Erythroblast (primary cell): ENCODE measurements at places on chromosomes 7 and 10.

- no peak for DNase-seq
These were observed 33.7 kb downstream of the AP5Z1 start for GRCh38 chr7:4809091-4809591.

DNA sequence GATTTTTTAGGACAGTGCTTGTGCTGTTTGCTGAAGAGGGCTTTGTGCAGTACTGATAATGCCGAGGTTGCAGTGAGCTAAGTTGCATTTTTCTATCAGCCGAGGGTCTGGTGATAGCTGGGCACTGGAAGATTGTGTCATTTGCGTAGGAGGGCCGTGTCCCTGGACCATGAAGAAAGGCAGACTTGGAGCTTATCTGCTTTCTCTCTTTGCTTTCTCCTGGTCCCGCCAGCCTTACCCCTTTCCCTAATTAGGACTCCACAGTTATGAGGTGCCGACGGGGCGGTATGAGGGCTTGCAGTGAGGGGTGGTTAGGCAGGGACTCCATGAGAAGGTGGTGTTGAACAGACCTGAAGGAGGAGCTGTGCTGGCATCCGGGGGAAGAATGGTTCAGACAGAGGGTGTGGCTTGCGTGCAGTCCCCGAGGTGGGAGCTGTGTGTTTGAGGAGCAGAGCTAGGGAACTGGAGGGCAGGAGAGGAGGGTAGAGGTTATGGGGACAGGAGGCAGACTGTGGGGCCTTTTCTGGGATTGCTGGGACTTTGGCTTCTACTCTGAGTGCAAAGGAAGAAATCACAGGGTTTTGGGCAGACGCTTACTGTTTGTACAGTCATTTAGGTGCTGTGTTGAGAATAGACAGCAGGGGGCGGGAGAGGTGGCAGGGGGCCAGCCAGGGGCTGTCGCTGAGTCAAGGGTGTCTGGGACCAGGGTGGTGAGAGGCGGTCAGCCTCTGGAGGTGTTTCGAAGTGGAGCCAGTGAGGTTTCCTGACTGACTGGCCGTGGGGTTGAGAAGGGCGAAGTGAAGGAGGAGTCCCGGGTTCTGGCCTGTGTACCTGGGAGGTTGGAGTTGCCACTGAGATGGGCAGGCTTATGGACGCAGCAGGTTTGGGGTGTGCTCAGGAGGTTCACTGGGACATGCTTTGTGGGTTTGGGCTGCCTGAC, 43.4 kb downstream of the PRF1 start:
- DNase-seq: peak; percentile 49

DNA sequence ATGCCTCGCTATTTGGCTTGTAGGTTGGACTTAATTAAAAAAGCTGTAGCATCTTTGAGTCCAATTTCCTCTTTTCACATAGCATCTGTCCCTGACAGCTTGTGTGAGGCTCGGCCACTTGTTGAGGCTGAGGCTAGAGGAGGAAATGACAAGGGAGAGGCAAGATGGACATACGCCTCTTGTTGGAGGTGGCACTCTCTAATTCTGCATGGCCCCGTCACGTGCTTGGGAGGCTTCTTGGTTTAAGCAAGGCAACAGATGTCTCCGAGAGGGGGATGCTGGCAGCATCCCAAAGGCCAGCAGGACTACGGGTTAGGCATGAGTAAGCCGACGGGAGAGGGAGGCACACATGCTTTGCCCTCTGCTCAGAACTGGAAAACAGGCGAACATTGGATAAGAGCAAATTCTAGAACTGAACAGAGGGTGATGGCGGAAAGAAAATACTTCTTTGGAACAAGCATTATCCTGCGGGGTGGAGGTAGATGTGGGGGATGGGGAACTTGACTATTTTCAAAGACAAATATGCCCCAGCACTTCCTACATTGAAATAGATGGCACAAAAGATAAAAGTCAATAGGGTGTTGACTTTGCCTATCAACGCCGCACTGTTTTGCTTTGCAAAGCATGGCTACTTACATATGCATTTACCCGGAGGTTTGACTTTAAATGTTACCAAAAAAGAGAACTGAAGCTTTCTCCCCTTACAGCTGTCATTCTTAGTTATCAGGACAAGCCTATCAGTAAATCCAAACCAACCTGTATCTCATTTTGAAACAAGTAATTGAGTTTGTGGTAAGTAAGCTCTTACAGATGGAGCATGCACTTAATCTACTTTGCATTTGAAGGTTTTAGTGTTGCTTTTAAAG, 94.8 kb downstream of the CHN2 start:
- DNase-seq: no peak

GRCh38 chr7:55020466-55020871, 1.7 kb downstream of the EGFR start:
- no peak for DNase-seq

DNA sequence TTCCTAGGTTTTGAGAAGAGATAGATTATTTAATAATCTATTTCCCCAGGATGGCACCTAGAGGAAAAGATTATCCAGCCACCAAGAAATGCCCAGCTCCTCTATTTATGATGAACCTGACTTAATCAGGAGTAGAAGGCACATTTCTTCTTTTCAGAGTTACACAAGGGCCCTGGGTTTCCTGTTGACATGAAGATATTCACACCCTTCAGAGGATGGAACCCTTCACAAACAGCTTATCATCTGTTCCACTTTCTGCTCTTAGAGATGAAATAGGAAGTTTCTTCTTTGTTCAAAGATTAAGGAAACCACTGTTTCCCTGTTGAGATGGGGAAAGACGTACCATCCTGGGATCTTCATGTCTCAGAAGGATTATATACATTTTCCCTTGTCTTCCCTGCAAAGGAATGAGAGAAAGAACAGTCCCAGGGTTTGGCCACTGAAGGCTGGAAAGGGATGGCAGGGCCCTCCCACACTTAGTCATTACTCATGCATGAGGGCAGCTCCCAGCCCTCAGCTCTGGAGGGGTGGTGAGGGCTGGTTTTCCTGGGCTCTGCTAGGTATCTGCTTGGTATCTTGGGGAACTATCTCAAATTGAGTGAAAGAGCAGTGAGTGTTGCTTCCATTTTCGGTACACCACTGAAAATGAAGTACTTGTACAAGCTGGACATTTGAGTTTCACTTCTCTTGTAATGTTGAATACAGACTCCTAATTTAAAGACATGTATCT, 64.0 kb downstream of the MTPAP start:
- no peak for DNase-seq

DNA sequence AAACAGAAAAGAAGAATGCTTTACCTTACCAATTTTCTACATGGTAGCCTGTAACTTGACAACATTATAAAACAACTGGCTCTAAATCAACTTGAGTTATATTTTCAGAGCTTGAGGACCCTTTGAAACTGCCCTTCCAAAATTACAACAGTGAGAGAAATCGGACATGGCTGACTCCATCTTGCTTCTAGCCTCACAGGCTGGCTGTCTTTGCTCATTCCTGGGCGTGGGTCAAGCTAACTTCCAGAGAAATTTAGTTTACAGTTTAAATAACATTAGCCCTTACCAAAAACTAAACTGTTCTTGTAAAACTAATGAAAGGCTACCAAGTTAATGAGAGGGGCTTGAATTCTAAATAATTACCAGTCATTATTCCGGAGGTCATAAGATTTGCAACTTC, 183.4 kb downstream of the AKR1D1 start:
- no peak for DNase-seq

DNA sequence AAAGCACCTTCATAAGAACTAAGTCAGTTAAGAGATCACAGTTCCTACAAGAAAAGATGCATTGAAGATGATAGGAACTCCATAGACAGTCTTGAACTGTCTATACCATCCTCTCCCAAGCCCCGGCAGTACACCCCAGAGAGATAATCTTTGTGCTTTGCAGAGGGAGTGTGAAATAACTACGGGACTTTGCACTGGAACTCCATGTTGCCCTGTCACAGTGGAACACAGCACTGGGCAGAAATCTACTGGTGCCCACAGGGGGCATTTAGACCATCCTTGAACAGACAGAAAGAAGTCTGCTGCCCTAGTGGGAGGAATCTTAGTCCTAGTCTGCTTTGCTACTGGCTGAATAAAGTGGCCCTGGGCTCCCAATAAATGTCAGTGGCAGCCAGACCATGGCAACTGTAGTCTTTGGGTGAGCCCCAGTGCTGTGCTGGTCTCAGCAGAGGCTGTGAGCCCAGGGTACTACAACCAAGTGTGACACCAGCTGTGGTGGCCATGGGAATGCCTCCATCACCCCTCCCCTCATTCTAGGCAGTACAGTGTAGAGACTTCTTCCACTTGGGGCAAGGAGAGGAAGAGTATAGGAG, 107.7 kb upstream of the TMEM168 start:
- no peak for DNase-seq

DNA sequence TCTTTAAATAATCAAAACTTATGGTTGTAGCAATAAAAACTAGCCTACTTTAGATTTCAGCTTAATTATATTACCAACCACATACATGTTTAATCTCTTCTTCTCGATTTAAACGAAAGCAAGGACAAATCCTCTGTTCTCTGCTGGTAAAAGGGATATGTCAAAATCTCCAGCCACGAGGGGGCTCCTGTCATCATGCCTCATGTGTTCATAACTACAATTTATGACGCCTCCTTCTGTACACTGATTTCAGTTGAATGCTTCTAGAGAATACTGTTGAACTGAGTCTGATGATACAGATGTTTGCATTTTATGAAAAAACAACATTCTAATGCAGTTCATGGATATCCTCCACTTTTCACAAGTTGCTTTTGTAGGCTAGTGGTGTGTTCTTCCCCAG, 220.0 kb upstream of the DPP6 start:
- DNase-seq: no peak

DNA sequence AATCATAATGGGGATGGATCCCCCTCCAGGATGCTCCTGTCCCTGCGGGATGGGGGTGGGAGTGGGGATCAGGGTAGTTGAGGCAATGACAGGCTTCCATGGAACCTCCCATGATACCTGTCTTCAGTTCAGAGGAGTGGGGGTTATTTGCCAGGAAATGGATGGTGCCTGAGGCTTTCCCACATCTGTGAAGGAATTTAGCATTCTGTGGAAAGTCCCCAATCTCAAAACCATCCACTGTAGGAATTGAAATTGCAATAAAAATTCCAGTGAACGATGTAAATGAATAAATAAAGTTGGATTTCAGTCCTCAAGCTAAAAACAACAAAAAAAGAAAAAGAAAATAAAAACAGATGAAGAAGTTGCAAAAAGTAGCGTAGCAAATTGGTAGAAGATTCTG, 81.9 kb downstream of the CHRM2 start:
- no peak for DNase-seq
